ENCODE measurements at places on chromosomes 7 and 10. TPM values are rescaled to one million over a fixed set of nuclear protein-coding genes. Genes with fewer than 3 reads are reported as not detected.

The ADCY1 gene
- 4.4 TPM for total RNA-seq

The LRIT1 gene
- total RNA-seq = not detected

The IFRD1 gene
- total RNA-seq = 114 TPM

The KCNH2 gene
- 1.7 TPM for total RNA-seq

The POU6F2 gene
- total RNA-seq = not detected
